ENCODE measurements at places on chromosomes 11 and 22.

GRCh38 chr11:86103808-86104207 is 34.9 kb upstream of the PICALM start:
- DNase-seq, result no peak

DNA sequence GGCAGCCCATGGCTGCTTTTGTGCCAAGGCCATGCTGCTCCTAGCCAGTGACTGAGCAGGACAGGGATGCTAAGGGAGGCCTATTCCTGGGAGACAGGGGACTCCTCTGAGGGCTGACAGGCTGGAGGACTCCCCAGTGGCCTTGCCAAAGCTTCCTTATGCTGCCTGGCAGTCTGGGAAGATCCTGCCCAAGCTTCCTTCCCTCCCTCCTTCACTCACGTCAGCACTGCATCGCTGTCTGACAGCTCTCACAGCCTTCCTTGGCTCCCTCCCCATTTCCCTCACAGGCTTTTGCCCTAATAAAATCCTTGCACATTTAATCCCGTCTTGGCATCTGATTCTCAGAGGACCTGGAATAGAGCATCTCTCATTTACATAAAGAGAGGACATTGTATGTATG is 26.5 kb downstream of the HTR3A start:
- no peak for DNase-seq

DNA sequence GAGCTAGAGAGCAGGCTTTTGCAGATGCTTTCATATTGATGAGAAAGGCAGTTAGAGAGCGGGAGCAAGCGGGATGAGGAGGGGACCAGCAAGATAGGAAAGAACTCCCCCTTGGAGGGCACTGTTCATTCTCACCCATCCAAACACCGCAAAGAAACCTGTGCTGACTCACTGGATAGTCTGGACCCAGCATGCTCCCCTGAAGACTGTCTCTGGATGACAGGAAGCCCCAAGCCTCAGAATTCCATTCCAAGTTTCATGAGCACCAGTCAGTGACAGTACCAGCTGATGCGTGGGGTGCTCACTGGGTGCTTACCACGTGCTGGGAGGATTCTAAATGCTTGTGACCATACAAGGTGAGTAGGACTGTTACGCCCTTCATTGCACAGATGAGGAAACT is 34.2 kb downstream of the MICAL3 start:
- DNase-seq, result no peak

GRCh38 chr11:863910-864827 is 21.5 kb downstream of the TSPAN4 start:
- DNase-seq, result no peak

GRCh38 chr11:32312206-32312817 is 123.0 kb downstream of the WT1 start:
- DNase-seq, result no peak

DNA sequence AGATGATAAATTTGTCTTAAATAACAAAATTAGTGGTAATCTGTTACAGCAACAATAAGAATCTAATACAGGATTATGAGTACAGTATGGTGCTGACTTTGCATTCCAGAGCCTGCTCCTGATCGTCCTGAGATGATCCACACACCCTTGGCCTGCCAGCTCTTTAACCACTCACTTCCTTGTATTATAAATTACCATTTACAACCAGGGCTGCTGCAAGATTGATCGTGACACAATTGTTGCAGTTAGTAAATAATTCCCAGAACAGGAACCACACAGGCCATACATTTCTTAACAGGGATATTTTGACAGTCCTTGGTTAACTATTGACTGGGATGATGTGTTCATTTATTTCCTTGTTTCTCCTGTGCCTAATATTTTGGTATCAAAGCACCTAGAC is 3.8 kb upstream of the CBLIF start:
- no peak for DNase-seq

- DNase-seq, result no peak
Observed at GRCh38 chr11:63543711-63544110, 7.1 kb downstream of the PLAAT4 start.

DNA sequence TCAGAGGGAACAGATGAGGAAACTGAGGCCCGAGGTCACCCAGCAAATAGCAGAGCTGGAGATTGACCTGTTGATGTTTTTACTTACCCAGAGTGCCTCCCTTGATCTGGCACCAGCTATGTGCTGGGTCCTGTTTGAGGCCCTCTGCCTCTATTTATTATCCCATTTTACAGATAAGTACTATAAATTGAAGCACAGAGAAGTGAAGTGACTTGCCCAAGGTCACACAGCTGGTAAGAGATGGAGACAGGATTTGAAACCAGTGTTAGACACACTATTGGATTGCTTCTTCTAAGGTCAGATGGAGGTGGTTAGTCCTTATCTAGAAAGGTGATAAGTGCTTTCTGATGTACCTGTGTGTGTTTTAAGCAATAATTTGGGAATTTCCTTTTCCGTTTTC is 13.5 kb downstream of the SGSM1 start:
- DNase-seq, result no peak

DNA sequence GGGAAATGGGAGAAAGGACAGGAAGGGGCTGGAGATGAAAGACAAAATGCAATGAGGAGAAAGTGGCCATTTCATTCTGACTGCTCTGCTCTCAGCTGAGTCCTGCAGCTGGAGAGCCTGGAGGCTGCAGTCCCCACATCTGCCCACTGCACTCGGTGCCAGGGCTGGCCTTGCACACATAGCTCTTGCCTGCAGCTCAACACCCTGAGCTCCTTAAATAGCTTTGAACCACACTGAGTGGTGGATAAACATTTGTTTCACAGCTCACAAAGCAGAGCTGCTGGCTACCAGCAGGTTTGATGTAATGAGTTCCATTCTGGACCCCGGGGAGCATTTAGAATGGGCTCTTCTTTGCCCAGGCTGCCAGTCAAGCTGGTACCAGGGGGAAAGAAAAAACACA is 426.1 kb upstream of the CADM1 start:
- DNase-seq, result no peak

DNA sequence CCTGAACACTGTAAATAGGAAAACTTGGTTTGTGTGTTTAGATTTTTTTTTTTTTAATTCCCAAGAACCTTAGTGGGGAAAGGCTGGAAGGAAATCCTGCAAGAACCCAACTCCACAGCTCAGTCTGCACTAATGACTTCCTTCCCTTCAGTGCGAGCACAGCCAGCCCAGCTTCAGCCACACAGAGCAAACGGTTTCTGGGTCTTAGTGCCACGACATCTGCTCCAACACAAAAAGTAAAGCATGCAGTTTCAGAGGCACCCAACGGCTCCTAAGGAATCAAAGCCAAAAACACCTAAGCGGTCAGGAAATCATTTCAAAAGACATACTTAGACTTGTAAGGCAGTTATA is 236.1 kb downstream of the TTC28 start:
- peak; percentile 11 for DNase-seq

All from hematopoietic multipotent progenitor cell treated with erythropoietin and hydrocortisone succinate and interleukin-3 and kit ligand, for 8 days (in vitro differentiated cells).